Stimulated activated naive CD4-positive, alpha-beta T cell (primary cell): ENCODE measurements at places on chromosomes 4 and X.

DNA sequence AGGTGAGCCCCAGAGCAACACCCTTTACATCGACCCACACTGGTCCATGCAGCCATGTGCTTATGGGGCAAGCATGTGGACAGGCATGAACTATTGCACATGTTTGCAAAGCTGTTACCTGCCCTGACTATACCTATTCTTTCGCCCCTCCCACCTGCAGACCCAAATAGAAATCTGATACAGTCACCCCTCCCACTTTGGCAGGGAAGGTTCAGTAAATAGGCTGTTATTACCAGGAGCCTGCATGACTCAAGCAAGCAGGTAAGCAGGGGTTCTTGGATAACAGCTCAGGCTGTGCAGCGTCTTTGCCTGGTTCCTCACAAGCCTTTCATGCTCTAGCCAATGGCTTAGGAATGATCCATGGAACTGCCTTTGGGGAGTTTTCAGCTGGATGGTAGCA, 122.7 kb upstream of the DIPK2B start:
- DNase-seq: no peak

DNA sequence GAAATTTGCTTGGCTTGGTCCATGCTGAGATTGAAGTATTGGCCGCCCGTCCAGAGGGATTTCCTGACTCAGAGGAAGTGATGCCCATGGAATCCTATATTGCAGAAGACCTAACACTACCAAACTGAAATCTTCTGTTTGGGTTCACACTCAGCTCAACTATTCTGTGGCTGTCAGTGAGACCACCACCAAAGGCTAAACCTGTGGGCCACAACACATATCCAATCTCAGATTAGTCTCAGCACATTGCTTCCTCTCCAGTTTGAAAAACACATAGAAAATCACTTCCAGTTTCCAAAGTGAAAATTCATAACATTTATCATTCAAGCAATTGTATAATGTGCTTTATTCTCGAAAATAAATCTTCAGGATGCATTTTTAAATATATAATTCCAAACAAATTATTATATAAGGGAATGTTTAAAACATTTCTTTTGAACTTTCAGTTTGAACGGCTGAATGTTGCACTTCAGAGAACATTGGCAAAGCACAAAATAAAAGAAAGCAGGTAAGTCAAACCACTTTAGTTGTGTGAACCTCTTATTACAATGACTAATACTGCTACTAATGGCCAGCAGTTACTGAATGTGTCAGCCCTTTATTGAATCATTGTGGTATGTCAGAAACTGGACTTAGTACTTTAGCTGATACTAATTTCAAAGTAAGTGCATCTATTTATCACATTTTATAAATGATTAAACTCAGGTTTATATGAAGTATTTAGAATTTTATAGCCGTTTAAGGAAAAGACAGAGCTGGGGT, 37.0 kb downstream of the GUCY1A1 start:
- DNase-seq: no peak

- DNase-seq: no peak
These were observed 653 bp downstream of the HHIP start for GRCh38 chr4:144646523-144647094.

DNA sequence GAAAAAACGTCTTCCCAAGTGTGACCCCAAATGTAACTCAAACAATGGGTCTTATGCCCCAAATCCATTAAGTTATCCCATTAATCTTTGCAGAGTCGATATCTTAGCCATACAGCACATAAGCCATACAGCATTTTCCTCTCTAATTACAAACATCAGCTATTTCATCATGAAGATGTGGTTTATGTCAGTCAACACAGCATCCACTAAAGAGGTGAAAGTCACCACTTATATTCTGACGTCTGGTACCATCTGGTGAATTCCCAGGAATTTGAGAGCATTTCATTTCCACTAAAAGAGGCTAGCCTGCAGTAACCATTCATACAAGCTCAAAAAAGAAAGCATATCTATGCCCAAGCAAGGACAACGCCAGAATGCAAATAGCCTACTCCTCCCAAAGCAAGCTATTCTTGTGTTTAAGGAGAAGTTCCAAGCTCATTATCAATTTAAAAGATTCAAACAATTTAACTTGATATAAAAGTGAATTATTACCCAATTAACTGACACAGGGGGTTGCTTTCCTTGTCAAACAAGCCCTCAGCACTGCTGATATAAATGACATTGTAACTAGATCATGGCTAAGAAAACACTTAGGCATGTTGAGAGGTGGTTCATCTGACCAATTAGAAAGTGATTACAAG, 203.3 kb downstream of the ANTXR2 start:
- DNase-seq: no peak

DNA sequence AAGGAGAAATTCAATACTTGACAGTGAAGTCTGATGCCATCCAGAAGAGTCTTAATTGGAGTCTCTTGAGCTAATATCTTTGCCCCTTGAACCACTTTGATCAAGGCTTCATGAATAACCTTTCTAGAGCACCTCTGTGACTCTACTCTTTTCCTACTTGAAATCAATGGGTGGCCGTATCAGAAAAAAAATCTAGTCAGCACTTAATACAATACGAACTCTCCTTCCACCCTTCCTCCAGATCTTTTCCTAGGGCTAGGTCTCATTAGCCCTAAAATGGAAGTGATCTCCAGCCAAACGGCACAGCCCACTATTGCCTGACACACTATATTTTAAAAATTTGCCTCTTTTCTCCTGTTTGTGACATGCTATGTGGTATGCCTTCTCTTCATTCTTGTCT, 129.6 kb upstream of the TLL1 start:
- no peak for DNase-seq

DNA sequence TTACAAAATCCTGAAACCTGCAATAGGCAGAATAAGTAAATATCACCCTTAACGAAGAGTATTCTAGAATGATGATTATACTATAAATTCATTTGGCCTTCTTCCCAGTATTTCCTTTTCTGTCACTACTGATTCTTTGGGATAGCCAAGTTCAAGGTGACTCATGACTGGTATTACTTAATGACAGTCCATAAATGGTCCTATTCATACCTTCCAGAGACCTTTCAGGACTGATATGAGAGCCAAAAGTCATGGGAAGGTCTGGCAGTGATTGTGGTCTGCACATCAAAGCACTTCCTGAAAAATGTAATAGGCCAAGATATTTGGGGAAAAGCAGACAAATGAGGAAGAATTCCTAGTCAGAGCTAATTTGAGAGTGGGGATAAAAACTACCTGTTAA, 239.6 kb upstream of the FAM47A start:
- DNase-seq: no peak

DNA sequence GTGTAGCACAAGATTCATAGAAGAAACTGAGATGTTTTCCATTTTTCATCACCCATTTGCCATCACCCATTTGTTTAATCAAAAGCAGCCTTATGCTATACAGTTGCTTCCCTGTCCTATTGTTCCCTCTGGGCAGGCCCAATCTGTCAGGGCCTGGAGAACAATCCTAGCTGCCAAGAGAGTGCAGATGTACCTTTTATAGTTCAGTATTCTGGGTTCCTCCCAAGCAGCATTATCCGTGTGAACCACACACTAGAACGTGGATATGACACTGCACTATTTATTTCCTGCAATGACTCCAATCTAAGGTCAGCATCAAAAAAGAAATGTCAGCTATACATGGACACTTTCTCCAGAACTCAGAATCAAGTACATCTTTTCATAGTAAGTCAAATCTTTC, 269.0 kb downstream of the ADGRA3 start:
- no peak for DNase-seq

- no peak for DNase-seq
These were observed 5.9 kb upstream of the TBC1D1 start for GRCh38 chr4:37884855-37885487.
